ENCODE measurements at places on chromosomes 11 and 22. TPM values are rescaled to one million over a fixed set of nuclear protein-coding genes. Genes with fewer than 3 reads are reported as not detected.
A peak's percentile ranks its signal among the peaks of the same experiment; 100 is the strongest.

DNA sequence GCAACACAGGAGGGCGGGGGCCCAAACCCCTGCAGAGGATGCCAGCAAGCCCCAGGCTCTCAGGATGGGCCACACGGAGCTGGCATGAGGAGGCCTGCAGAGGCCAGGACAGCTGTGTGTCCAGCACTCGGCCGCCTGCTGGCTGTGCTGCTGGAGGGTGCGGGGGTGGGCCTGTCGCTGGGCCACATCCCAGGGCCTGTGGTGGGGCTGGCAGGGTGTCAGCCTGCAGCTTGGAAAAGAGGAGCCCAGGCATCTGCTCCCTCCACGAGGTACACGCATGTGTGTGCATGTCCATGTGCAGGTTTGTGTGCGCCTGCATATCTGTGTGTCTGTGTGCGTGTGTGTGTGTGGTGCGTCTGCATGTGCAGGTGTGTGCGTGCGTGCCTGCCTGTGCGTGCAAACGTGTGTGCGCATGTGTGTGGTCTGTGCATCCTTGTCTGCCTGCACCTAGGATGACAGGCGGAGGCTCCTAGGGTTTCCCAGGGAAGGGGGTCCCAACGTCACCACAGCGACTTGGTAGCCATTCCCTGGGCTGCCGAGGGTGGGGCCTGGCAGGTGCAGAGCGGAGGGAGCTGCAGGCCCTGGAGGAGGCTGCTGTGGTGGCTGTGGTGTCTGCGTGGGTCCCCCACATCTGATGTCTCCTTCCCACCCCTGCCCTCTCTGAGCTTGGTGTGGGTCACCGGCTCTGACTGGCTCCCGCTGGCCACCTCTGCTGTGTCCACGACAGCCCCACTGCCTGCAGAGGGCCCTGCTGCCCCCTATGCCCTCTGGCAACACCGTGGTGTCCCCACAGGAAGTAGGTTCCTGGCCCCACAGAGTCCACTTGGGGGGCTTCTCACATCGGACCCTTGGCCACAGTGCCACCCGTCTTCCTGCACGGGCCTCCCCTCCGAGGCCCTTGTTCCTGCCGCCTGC, 17.1 kb downstream of the BRSK2 start:
- no peak for DNase-seq

- peak; percentile 82 for DNase-seq
Measured at GRCh38 chr11:128694618-128695481, 978 bp downstream of the FLI1 start.

DNA sequence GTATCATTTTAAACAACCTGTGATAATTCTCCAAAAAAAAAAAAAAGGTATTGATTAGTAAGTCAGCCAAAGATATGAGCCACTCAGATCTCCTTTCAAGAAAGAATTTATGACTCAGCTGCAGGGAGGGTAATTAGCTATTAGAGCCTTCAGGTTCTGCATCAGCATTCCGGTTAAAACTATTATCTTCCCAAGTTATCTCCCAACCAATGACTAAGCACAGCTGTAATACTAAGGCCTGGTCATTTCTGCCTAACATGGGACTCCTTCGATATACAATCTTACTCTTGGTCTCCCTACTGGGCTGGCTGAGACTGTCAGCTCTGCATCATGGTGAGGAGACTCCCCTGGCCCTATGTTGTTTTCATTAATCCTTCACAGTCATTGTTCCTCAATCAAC, 60.4 kb downstream of the SBF2 start:
- no peak for DNase-seq

DNA sequence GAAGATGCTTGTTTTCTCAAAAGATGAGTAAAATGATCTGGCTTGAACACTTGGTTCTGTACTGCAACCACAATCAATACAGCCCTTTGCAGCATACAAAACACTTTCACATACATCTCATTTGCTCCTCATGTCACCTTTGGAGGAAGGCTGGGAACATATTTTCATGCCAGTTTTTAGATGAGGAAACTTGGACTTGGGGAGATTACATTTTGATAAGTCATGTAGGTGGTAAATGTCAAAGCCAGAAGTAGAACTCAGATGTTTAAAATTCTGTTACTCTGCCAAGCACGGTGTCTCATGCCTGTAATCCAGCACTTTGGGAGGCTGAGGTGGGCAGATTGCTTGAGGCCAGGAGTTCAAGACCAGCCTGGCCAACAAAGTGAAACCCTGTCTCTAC, 121.8 kb downstream of the MICAL2 start:
- DNase-seq, result no peak

DNA sequence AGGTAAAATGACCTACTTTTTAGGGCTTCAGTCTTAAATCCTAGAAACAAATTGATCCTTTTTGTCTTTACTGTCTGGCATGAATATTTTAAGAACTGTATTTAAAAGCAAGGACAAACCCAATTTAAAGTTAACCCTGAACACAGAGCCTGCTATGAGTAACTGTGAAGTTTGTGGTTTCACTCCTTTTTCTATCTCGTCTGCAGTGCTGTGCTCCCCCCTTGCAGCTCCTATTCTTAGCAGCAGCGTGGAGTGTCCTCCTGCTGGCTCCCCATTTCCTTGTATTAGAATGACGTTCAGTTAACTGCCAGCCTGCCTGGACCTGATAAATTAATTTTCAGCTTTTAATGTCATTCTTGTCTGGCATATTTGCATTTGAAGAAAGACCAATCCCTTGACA, 40.0 kb upstream of the LRRC4C start:
- DNase-seq, result no peak

DNA sequence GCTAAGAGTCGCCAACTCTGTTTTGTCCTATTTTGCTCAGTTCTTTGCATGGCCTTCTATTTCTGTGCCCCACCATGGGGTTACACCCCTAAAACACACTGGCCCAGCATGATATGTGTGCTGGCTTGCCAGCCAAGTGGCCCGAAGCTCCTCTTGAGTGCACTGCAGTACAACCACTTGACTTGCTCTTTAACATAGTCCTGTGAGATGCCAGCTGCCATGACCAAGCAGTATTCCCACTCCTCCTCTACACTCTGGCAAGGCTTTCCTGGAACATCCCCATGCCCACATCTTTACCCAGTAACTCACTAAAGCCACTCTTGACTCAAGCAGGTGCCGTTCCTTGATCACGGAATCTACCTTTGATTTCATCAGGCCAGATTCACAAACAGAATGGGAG, 102.9 kb upstream of the GAL start:
- DNase-seq, result no peak

DNA sequence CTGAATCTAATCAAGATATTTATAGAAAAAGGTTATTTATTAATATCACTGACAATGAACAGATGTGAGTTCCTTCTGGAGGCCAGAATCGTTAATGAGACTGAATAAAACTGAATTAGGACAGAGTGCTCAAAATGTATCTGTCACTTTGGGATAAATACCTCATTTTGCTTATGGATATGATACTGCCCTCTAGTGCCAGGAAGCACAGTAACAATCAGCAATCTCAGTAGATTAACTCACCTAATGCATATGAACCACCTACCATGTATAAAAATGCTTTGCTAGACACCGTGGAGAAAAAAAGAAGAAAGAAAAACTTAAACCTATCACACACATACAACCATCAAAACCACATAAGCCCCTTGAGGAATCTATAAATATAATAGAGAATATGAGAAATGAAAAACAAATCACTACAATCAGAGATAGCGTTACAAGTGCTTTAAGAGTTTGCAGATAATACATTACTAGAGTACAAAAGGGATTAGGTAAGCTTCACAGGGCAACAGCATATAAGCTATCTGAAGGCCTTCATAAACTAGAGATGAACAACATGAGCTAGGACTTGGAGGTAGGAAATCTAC, 117.4 kb downstream of the SGSM3 start:
- no peak for DNase-seq

DNA sequence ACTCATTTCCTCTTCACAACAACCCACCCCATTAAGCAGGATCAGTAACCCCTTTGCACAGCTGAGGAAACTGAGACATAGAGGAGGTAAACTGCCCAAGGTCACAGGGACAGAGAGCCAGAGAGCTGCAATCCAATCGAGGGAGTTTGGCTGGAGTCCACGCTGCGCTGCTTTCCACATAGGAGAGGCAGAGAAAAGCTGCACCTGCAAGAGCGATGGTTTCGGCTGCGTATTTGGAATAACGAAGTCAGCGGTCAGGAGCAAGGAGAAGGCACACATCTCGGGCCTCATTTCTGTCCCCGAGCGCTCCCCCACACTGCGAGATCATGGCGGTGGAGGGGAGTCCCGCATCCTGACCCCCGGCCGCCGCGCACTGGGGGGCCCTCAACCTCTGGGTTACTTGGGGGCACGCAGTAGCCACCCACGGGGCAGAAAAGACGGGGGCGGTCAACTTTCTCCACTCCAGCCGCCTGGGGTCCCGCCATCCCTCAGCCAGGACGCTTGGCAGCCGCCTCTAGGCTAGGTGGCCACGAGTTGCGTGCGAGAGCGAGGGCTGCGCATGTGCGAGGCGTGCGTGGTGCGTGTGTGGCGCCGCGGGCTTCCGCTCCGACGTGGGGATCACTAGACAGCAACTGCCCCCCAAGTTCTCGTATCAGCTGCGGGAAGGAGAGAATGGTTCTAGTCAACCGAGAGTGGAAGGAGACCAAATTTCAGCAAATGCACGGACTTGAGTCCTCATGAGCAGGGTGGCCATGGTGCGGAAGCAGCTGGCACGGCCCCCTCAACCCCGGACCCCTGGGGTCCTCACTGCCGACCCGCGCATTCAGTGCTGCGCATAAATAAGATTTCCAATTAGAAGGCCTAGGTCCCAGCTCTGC, 42.3 kb upstream of the CLDN5 start:
- no peak for DNase-seq

- DNase-seq, result peak; percentile 82
Measured at GRCh38 chr22:23565305-23565914, 14.7 kb downstream of the IGLL1 start.

GRCh38 chr11:27011560-27012233, 17.8 kb downstream of the FIBIN start:
- no peak for DNase-seq

DNA sequence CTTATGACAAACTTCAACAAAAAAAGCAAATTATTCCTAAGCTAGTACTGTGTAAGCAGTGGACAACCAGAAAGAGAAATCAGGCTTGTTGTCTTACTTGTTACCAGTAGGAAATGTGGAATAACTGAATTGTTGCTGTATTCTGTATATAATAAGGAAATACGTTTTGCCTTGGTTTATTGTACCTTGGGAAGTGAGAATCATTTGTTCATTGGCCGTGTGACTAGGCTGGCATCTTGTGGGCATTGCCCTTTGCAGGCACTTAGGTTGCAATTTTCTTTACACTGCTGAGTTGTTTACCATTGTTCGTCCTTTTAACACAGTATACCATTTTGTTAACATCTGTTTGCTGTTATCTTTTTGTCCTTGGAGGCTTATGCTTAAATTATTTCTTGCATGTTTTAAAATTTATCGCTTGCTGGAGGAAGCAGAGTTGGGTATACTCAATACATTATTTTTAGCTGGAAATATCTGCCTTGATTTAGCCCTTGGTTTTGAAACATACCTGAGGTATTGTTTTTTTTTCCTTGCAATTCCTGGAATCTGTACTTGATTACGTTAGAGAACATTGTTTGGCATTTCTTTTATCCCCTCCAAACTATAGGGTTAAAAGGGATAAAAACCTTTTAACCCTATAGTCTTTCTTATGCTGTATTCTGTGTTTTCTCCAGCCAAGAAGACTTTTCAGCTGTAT, 109.3 kb downstream of the DDX10 start:
- no peak for DNase-seq

DNA sequence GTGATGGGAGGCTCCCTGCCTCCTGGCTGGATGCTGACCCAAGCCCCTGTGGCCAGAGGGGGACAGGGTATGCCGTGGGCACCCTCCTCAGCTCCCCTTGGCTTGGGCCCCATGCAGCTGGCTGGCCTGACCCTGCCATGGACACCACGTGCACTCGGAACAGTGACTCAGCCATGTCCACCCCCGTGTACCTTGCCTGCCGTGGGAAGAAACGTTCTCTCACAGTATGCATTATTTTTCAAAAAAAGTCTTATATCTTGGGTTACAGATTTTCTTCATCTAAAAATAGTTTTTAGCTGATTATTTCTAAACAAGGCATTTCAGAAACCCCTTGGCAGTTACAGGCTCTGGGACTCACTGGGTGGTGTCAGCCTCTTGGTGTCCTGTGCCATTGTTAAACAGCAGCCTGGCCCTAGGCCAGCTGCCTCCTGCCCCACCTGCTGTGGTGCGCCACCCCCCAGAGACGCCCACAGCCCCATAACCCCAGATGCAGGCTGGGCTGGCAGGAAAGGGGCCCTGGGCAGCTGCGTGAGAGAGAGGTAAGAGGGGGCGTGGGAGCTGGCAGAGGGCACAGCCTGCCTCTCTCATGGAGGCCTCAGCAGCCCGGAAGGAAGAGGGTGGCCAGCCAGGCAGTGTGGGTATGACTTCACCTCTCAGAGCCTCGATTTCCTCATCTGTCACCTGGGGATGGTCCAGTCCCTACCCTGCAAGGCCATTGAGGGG, 99.8 kb downstream of the MORC2 start:
- DNase-seq, result no peak

- no peak for DNase-seq
Measured at GRCh38 chr11:121372028-121372427, 79.5 kb downstream of the SC5D start.

DNA sequence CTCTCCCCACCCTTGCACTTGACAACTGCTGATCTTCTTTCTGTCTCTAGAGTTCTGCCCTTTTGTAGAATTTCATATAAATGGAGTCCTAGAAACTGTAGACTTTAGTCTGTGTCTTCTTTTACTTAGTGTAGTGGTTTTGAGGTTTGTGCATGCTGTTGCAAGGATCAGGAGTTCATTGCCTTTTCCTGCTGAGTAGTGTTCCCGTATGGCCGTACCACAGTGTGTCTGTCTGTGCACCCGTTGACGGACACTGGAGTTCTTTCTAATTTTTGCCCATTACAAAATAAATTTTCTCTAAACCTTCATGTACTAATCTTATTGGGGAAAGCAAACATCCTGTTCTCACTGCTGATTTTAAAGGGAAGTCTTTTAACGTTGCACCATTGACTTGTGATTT, 138.1 kb downstream of the TBC1D22A start:
- DNase-seq, result no peak

- no peak for DNase-seq
Measured at GRCh38 chr11:43644621-43645299, 35.8 kb upstream of the HSD17B12 start.

DNA sequence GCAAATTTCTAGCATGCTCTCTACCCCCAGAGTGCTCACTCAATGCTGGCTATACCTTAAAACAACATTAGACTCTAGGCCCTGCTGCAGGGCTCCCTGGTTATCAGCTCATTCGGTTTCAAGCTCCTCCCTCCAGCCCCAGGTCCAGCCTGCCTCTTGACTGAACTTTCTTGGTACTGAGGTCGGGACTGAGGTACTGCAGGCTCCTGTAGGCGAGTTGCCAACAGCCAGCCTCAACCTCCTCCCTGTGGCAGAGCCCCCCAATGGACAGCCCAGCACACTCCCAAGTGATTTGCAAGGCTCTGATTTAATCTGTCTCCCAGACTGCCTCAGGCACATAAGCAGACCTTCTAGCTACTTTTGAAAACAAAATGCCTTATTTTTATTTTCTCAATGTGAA, 73.6 kb upstream of the EIF3M start:
- no peak for DNase-seq

GRCh38 chr11:21072558-21072957, 403.2 kb downstream of the NELL1 start:
- DNase-seq, result no peak

The MMP1 gene
- not detected for total RNA-seq

The RIBC2 gene
- 15.2 TPM for total RNA-seq

The LRRN4CL gene
- 0.26 TPM for total RNA-seq
